ENCODE measurements at places on chromosomes 4 and X. TPM values are rescaled to one million over a fixed set of nuclear protein-coding genes. Genes with fewer than 3 reads are reported as not detected.

Gene SCOC
- 44.5 TPM for polyA plus RNA-seq

Gene ZNF157
- 0.51 TPM for polyA plus RNA-seq

- no peak for DNase-seq
These were observed 8.0 kb downstream of the KLF3 start for GRCh38 chr4:38672074-38672396.

DNA sequence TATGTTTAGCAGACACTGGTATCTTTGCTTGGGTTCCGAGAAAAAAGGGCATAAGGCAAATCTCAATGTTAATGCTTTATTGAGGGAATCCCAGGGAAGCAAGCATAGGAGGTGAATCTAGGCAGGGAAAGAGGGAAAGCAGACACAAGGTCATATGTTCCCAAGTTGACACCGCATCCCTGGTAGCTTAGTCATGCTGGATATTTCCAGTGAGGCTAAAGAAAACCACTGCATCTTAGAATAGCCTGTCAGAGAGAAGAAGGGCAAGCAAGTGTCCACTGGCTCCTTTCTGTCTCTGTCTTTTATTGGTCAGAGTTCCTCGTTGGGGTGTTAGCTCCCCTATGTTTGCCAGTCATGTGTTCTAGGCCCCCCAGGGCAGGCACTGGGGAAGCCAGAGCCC lies 104.7 kb downstream of the NKX6-1 start:
- DNase-seq, result no peak

Measured in testis (tissue), 5 donors.